ENCODE measurements at places on chromosomes 5 and 9.

DNA sequence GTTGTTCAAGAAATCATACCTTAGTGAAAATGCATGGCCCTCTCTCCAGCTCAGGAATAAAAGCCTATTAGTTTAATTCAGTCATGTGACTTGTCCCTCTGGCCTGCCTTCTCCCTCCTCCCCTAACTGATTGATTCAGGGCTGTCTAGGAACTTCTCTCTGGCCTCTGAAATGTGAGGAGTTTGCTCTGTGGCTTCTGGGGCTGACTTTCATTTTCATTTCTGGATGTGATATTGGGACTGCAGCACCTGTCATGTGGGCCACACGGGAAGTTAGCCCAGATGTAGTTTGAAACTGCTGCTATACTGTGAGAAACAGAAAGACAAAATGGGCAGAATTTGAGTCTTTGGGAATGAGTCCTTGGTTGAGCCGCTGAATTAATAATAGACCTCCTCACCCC lies 44.8 kb downstream of the PARP8 start:
- DNase-seq, result peak; percentile 74

- DNase-seq, result no peak
These were observed 125.9 kb upstream of the OSMR start for GRCh38 chr5:38719916-38720315.

DNA sequence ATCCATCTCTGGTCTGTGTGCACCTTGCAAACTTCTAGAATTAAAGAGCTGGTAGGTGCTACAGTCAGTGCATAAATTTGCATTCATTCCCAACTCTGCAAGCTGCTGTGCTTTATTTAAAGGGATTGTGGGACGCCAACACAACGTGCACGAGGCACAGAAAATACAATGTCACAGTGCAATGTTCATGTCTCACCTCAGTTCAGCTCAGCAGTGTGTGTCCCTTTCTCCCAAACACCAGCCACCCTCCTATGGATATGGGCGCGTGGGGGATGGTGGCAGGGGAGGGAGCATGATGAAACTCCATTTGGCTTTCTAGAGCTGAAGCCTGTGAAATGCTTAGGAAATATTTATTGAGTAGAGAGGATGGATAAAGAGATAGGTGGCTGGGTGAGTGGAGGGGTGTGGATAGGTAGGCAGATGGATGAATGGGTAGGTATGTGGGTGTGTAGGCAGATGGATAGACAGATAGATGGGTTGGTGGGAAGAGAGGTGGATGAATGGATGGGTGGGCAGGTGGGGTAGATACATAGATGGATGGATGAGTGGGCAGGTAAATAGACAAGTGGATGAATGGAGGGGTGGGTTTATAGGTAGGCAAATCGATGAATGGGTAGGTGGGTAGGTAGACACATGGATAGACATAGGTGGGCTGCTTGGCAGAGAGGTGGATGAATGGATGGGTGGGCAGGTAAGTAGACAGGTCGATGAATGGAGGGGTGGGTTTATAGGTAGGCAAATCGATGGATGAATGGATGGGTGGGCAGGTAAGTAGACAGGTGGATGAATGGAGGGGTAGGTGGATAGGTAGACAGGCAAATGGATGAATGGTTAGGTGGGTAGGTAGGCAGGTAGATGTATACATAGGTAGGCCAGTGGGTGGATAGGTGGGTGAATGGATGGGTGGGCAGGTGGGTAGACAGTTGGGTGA lies 92.7 kb upstream of the FCN2 start:
- DNase-seq, result no peak

DNA sequence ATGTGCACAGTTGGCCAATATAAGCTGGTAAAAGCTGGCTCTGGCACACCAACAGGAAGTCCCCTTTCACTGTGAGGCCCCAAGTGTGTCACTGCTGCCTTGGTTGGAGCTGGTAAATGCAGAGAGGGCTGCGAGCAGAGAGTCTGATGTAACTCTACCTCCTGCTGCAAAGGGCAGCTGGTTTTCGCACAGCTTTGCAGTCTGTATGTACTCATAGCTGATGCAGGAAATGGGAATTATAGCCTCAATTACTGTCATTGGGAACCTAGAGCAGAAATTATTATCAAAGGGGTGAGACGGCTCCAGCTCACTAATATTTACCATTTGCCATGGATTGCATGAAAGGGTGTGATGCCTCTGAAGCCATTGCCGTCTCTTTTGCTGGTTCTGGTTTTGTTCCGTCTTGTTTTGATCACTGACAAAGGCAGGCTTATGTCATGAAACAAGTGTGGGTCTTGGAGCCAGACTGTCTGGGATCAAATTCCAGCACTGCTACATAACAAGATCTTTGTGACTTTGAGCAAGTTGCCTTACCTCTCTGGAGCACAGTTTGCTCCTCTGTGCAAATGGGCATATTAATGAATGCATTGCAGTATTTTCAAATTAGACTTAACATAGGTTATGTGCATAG lies 124.3 kb upstream of the SLC25A48 start:
- no peak for DNase-seq

- no peak for DNase-seq
These were observed 47.7 kb upstream of the TMC1 start for GRCh38 chr9:72473474-72474261.

DNA sequence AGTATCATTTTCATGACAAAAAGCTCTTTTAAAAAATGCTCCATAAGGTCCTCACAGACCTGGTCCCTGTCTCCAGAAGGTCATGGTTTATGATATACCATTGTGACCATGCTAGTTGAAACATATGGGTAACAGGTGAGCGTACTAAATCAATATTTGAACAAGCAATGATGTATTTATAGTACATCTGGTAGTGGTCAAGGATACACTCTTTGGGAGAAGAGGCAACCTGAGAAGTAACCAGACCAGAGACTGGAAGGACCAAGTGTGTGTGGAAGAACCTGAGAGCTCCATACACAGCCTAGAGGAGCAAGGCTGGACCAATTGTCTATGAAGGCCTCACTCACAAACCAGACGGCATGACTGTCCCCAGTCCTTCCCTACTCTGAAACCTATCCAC lies 55.1 kb downstream of the LHFPL2 start:
- DNase-seq, result no peak

GRCh38 chr5:52893863-52894262 lies 95.3 kb upstream of the ITGA2 start:
- DNase-seq, result no peak

- DNase-seq, result no peak
These were observed 657.8 kb downstream of the TLE1 start for GRCh38 chr9:81031422-81032029.

DNA sequence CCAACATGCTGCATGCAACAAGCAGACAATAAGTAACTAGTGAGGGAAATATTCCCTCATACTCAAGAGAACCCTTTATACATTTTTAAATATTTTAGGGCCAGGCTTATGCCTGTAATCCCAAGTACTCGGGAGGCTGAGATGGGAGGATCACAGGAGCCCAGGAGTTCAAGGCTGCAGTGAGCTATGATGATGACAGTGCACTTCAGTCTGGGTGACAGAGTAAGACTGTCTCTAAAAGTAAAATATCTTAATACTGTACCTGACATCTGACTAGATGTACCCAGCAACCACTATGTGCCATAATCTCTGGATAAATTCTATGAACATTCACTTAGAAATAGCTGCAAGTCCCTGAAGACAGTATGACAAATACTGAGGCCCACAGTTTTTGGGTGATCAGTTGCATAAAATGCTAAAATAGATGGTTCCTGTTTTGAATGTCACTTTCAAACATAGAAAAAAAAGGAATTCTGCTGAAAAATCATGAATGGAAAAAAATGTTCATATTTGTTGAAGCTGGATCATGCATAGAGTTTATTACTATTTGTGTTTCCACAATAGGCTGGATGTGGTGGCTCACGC lies 2.0 kb upstream of the C5orf15 start:
- no peak for DNase-seq

Measured in activated CD4-positive, alpha-beta memory T cell treated with anti-CD3 and anti-CD28 coated beads for 36 hours (primary cell).